ENCODE measurements at places on chromosomes 12 and 14. TPM values are rescaled to one million over a fixed set of nuclear protein-coding genes. Genes with fewer than 3 reads are reported as not detected.

IL31 gene
- not detected for total RNA-seq

RTL1 gene
- total RNA-seq = not detected

TC2N gene
- total RNA-seq = 30.6 TPM

MGP gene
- total RNA-seq = not detected

CCDC177 gene
- 0.82 TPM for total RNA-seq

PLEKHD1 gene
- total RNA-seq = 0.50 TPM

CD163 gene
- 1.4 TPM for total RNA-seq

CCDC85C gene
- total RNA-seq = 76.2 TPM

SLCO1B3 gene
- total RNA-seq = 0.81 TPM

RNF212B gene
- not detected for total RNA-seq

CCDC184 gene
- 1.00 TPM for total RNA-seq

SERPINA9 gene
- not detected for total RNA-seq

CCDC196 gene
- total RNA-seq = not detected
